ENCODE measurements at places on chromosomes 6 and 20.

DNA sequence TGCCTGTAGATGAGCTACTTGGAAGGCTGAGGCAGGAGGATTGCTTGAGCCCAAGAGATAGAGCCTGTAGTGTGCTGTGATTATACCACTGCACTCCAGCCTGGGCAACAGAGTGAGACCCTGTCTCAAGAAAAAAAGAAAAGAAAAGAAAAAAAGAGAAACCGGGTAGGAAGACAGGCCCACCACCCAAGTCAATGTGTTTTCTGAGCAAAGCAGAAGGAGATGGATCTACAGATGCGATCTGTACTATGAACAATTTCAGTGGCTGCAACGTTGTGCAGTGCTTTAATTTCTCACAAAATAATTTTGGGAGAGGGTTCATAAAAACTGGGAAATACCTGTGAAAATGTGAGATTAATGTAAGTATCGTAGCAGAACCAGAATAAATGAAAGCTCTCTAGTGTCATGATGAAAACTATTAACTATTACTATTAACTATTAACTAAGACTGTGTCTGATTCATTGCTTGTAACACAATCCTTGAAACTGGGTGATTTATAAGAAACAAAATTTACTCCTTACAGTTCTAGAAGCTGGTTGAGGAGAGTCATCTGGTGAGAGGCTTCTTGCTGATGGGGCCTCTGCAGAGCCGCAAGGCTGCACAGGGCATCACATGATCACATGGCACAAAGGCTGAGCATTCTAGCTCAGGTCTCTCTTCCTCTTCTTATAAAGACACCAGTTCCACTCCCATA is 233.1 kb upstream of the ZNF217 start:
- peak; percentile 34 for DNase-seq

- DNase-seq = no peak
Measured at GRCh38 chr6:84118191-84118590, 84.6 kb downstream of the MRAP2 start.

DNA sequence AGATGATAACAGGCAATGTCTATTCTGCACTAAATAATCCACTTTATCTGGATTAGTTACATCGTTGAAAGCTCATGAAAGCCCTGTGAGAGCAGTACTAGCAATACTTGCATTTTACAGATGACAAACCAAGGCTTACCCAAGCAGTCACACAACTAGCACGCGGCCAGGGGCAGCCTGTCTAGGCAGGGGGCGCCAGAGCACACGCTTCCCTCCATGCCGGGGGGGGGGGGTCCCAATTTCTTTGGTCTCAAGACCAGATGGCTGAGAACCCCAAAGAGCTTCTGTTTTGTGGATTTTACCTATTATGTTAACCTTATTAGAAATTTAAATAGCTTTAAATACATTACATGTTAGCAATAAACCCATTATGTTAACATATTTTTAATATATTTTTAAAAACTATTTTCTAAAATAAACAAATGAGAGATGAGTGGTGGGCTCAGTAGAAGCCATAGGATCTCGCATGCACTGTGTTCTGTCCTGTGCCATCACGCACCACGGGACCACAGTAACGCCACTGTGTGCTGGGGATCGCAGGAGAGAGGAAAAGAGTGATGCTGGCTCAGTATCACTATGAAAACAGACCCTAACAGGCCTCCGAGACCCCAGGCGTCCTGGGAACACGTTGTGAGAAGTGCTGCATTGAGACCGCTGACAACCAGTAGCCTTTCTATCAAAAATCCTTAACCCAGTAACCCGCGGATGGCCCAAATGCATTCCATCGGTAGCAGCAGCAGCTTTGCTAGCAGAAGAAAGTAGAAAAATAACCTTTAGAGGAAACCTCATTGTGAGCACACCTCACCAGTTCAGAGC is 5.3 kb upstream of the PRR18 start:
- no peak for DNase-seq

GRCh38 chr6:12150812-12151432 is 138.8 kb downstream of the HIVEP1 start:
- DNase-seq = no peak

GRCh38 chr6:150641398-150642139 is 41.9 kb downstream of the PLEKHG1 start:
- no peak for DNase-seq

DNA sequence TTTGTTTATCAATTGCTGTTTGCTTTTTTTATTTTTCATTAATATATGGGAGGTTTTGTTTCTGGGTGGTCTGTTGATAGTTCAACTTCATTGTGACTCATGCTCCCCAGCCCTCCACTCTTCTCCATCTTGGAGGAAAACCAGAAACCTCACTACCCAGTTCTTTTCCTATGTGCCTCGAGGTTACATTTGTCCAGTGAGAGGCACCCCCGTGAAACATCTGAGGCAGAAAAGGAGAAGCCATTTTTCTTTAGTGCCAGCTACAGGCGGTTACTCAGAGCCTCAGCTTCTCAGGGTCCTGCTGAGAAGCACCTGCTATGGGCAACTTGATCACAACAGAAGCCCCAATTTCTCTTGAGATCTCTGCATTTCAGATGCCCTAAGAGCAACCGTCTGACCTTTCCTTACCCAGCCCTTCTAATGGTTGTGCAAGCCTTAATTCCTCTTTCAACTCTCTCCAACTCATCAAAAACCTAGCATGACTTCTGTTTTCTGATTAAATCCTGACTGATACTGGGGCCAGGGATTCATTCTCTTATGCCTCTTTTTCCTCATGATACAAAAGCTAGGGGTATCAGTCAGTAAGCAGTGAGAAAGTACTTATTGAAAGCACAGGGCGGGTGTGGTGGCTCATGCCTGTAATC is 144.6 kb downstream of the ELOVL4 start:
- no peak for DNase-seq

GRCh38 chr6:33410711-33411631 is at the start of gene PHF1:
Gene PHF1 (plus strand): TSS chr6:33411014. CDS start chr6:33412264, 1,250 bp downstream.
- DNase-seq = no peak

GRCh38 chr20:22371843-22372242 is 212.5 kb downstream of the FOXA2 start:
- peak; percentile 12 for DNase-seq

- DNase-seq = peak; percentile 34
Measured at GRCh38 chr6:70706491-70707123, 38.9 kb downstream of the SMAP1 start.

- DNase-seq = peak; percentile 9
Measured at GRCh38 chr6:142302421-142303175, 791 bp downstream of the ADGRG6 start.

- DNase-seq = no peak
Measured at GRCh38 chr20:40176098-40176841, 512.8 kb downstream of the MAFB start.

DNA sequence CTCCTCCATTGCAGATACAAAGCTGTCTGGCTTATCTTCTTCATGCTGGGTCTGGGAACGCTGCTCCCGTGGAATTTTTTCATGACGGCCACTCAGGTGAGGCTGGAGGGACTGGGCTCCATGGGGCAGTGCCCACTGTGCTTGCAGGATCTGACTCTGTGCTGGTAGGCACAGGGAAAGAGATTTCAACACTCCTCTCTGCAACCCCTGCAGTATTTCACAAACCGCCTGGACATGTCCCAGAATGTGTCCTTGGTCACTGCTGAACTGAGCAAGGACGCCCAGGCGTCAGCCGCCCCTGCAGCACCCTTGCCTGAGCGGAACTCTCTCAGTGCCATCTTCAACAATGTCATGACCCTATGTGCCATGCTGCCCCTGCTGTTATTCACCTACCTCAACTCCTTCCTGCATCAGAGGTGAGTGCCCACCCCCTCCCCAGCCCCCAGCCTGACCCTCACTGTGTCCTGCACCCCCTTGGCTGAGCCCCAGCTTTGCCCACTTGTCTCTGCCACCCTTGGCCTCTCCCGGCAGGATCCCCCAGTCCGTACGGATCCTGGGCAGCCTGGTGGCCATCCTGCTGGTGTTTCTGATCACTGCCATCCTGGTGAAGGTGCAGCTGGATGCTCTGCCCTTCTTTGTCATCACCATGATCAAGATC is 6.1 kb downstream of the SLC29A1 start:
- DNase-seq = no peak

GRCh38 chr6:5663739-5664138 is 343.0 kb downstream of the NRN1 start:
- DNase-seq = no peak

GRCh38 chr6:169862043-169862891 is 110.8 kb downstream of the ERMARD start:
- DNase-seq = peak; percentile 36

GRCh38 chr6:75147512-75147911 is 58.3 kb downstream of the COL12A1 start:
- no peak for DNase-seq

- no peak for DNase-seq
Measured at GRCh38 chr6:130565696-130566095, 199.9 kb downstream of the TMEM200A start.

DNA sequence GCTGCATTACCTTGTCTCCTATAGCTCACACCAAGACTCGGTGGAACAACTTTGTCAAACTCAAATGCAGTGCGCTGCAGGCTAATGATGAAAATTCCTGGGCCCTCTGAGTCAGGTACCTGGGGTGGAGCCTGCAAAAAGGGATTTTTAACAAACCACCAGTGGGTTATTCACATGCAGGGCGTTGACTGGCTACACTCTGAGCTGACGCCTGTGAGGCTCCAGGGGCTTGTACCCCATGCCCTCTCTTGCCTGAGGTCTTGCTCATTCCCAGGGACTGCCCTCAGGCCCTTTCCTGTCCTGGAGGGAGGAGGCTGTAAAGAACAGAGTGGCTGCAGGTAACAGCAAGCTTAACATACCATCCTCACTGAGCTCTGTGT is 9.2 kb downstream of the GTSF1L start:
- DNase-seq = no peak

GRCh38 chr20:38165966-38166702 is 1.1 kb upstream of the TGM2 start:
- DNase-seq = no peak

GRCh38 chr6:83847179-83847578 is 6.0 kb upstream of the RIPPLY2 start:
- DNase-seq = no peak

DNA sequence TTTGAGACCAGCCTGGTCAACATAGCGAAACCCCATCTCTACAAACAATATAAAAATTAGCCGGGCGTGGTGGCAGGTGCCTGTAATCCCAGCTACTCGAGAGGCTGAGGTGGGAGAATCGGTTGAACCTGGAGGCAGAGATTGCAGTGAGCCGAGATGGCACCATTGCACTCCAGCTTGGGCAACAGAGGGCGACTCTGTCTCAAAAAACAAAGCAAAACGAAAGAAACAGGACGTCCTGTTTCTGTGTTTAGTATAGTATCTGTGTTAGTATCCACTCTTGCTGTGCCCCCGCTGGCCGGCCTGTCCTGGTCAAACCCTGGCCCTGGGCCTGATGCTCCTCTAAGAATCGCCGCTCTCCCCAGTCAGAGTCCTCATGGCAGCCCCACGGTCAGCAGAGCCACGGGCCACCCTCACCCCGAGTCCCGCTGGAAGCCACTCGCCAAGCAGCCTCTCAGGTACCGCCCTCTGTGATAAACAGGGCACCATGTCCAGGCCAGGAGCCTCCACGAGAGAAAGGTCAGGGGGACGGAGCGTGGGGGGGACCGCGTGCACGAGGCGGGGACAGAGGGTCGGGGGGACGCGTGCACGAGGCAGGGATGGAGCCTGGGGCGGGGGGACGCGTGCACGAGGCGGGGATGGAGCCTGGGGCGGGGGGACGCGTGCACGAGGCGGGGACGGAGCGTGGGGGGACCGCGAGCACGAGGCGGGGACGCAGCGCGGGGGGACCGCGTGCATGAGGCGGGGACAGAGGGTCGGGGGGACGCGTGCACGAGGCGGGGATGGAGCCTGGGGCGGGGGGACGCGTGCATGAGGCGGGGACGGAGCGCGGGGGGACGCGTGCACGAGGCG is 384.5 kb downstream of the SMOC2 start:
- DNase-seq = no peak

DNA sequence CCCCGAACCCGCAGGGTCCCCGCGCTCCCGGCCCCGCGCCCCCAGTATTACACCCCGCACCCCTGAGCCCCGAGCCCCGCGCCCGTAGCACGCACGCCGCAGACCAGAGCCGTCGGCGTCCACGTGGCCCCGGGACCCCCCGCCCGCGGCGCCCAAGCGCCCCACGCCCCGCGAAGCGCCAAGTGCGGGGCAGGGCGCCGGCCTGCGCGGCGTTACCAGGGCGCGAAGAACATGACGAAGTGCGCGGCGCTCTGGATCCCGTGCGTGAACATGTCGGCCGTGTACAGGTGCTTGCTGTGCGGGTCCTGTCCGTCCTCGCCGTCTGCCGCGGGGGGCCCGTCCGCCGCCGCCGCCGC is 312 bp downstream of the TXNDC5 start:
- no peak for DNase-seq

DNA sequence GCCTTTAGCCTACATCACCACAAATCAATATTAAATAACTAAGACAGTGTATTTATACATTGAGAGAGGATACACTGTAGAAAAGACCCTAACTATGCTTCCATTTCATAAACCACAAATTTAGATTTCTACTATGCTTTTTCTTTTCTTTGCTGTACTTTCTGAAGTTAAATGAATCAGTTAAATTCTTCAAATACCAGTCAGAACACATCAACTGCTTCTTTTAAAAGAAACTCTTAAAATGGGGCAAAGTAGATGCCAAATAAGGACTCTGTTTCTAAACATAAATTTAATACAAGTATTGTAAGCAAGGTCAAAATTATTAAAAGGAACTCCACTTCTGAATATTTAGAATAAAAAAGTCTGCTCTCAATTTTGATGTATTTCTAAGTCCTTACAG is 76.9 kb downstream of the GMDS start:
- DNase-seq = no peak

GRCh38 chr6:136769124-136769523 is 23.2 kb downstream of the MAP3K5 start:
- DNase-seq = no peak

- peak; percentile 21 for DNase-seq
Measured at GRCh38 chr6:30206799-30207618, 6.2 kb downstream of the TRIM26 start.

DNA sequence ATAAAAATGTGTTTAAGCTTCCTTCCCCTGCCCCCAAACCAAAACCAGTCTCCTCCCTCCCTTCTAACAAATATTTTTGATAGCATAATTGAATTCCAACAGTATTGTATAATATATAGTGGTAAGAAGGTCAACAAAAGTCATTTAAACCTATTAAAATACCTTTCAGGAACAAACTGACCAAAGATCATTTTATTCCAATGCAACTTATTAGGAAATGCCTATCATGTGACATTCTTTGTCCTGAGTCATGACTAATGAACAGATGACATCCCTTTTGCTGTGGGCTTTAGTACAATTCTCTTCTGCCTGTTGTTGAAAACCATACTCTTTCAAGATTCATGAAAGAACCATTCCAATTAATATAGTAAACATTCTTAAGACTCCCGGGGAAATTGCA is 51.5 kb upstream of the TRAF3IP2 start:
- no peak for DNase-seq

- no peak for DNase-seq
Measured at GRCh38 chr6:21742238-21742660, 148.7 kb downstream of the SOX4 start.

DNA sequence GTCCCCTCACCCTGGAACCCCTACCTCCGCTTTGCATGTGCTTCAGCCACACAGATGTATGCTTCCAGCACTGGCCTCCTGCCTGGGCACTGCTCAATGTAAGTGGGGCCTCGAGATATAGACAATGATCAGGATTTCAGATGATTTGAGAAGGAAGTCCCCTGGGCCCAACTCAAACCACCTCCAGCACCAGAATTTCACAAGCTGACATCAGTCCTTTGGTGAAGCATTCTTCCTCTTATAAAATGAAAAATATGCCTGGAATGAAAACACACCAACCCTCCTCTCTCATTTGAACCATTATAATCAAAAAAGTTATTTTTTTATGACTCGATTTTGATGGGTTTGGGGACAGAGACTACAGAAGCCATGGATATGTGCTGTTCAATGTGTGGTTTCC is 48.5 kb downstream of the BTBD3 start:
- DNase-seq = no peak

GRCh38 chr6:47419621-47420020 is 58.0 kb upstream of the CD2AP start:
- DNase-seq = peak; percentile 54
